AG04450 (cell line): ENCODE measurements at places on chromosomes 3 and 15. TPM values are rescaled to one million over a fixed set of nuclear protein-coding genes. Genes with fewer than 3 reads are reported as not detected.

GRCh38 chr3:67327582-67327981 is 326.8 kb downstream of the SUCLG2 start:
- DNase-seq: no peak

Gene CYP1A2
- polyA plus RNA-seq: not detected in 2 replicates

- DNase-seq: no peak
These were observed 12.1 kb downstream of the TGFBR2 start for GRCh38 chr3:30618526-30618925.

- no peak for DNase-seq
These were observed 70.7 kb upstream of the KCNMB2 start for GRCh38 chr3:178465260-178466180.
